ENCODE measurements at places on chromosomes 5 and 9. TPM values are rescaled to one million over a fixed set of nuclear protein-coding genes. Genes with fewer than 3 reads are reported as not detected.

GRCh38 chr9:6887051-6887450 is 129.3 kb downstream of the KDM4C start:
- DNase-seq, result no peak

DNA sequence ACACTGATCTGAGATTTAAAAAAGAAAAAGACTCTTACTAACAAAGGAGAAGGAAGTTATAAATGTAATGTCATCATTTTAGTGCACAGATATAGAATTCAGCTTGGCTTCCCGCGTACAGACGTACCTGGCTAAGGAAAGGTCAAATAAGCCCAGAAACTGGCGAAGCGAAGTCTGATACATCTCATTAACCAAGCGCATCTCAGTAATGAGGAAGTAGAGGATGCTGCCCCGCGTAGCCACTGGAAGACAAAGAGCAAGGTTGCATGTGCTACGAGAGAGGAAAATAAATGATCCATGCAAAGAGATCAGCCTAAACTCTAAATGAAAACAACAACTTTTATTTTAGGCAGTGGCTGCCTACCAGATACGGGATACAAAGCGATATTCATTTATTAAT is 208.8 kb downstream of the DNAH5 start:
- no peak for DNase-seq

DNA sequence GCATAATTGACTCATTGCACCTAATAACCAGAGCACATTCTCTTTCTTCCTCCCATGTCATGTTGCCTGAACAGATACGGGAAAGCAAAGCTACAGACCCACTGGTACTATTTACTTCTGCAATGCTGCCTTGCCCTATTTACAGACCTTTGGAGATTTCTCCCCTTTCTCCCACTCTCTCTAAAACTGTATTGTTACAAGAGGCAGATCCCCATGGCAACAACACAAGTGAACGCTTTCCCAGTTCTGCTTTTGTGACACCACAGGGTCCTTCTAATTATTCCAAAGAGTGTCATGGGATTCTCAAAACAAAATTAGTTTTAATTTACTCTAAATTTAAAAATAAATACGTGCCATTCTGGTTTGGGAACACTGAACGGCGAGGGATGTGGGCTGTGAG is 104.7 kb downstream of the KCTD16 start:
- no peak for DNase-seq

LECT2 gene
- total RNA-seq, result not detected

DNA sequence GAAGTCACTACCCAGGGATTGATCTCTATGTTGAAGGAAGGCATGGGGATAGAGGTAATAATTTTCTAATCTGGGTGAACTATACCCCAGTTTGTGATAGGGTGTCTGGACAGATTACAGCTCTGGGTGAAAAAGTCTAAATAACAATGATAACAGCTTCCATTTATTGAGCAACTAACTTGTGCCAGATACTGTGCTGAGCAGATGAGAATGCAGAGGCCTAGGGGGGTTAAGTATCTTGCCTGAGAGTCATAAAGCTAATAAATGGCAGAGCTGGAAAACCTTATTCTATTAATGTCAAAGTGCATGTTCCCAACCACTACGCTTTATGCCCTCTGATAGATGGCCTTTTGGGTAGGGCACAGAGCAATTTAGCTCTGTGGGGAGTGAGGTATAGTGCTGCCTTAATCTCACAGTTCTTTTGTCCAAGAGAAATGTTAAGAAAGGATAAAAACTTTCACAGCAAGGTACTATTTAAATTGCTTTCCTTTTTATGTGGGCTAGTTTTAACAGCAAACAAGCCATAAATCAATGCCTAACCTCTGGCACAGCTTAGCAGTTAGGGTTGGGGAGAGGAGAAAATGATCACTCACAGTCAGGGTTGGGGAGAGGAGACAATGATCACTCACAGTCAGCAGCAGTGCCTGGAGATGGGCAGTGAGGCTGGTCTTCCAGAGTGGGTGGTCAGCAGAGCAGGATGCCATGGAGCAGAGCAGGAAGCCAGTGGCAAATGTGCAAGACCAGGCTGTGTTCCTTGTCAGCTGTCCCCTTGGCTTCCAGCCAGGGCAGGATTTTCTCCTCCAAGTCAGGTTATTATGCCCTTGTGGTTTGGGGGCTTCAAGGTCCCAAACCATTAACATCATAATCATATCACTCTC is 187.0 kb downstream of the CARTPT start:
- peak; percentile 24 for DNase-seq

LCN1 gene
- not detected for total RNA-seq

PLAC8L1 gene
- total RNA-seq, result not detected

DNA sequence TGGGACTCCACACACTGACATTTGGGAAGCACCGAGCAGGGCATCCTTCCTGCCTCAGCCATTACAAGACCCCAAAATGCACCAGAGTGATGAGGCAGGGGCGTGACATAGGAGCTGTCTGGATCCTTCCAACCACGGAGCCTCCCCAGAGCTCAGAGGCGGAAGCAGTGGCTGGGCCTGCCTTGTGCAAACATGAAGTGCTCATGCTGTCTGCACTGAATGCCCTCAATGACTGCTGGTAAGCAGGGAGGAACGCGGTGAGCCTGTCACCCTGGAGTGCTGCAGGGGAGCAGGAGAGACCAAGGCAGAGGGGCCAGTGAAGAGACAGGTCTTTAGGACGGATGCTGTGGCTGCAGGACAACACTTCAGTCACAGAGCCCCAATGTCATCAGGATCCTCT is 60.2 kb upstream of the HRH2 start:
- DNase-seq, result no peak

SLC36A3 gene
- not detected for total RNA-seq

FBP2 gene
- not detected for total RNA-seq

DNA sequence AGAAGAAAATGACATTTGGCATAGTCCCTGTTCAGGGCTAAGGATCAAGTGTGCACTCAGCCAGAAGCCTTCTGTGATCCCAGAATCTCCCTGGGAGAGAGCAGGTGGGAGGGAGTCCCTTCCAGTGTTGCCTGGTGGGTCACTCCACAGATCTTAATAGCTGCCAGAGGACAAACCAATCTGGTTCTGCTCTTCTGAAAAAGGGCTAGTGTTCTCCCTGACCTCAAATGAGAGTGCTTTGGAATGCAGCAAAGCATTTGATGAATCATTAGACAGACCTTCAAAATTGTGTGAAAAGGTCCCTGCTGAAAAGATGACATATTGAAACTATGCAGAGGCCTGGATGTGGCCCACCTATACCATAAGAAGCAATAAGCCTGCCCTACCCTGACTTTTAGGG is 339.7 kb downstream of the TMEM232 start:
- DNase-seq, result no peak

PCDHA1 gene
- not detected for total RNA-seq

DNA sequence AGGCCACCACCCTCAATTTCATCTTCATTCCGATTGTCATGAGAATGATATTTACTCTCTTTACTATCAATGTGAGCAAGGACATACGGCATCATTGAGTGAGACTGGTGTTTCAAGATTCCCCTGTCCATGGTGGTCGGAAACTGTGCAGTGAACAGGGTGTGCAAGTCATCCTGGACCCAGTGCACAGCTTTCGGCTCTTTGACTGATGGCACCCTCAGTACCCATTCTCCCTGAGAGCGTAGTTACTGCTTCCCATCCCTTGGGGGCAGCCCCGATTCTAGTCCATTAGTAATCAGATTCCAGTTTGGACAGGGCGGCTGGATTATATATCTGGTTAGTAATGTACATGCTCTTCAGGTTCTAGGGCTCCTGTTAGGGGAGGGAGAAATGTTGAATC is 61.7 kb upstream of the SUB1 start:
- DNase-seq, result no peak

ZNF483 gene
- total RNA-seq, result 11.0 TPM

DNA sequence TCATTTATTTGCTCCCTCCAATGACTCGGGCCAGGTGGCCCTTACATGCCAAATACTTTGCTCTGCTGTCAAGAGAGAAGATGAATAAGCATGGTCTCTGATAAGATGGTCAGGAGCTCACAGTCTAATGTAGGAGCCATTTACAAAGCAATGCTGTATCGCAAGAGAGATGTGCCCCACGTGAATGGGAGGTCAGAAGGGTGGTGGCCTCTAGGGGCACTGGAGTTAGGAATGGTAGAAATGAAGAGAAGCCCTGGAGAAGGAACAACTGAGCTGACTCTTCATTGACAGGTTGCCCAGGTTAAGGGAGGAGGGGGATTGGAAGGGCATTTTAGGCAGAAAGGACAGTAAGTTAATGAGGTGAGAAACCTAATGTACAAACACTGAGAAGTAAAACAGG is 286.5 kb downstream of the KCTD16 start:
- DNase-seq, result no peak

GRCh38 chr9:372128-372527 is 157.5 kb downstream of the DOCK8 start:
- DNase-seq, result no peak

AFAP1L1 gene
- total RNA-seq, result 22.8 TPM

GRCh38 chr5:35454011-35454525 is 163.6 kb upstream of the SPEF2 start:
- DNase-seq, result no peak

DNA sequence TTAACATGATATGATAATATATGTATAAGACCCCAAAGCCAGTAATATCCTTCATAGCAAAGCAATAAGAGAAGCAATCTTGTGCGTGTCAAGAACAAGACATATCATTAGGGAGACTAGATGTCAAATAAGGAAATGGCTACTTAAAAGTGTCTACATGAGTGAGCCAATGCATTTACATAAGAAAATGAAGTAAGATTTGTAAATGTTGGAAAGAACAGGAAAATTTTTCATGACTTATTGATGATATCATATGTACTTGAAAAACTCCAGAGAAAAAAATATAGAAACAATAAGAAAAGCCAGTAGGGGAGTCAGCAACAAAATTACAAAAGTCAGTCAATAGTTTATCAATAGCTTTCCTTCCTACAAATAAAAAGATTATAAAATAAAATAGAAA is 13.8 kb upstream of the MCTP1 start:
- DNase-seq, result no peak

CAMK2A gene
- 23.7 TPM for total RNA-seq

GRCh38 chr5:111697215-111697614 is 59.8 kb downstream of the NREP start:
- DNase-seq, result no peak

GRCh38 chr5:11527652-11528349 is 376.4 kb downstream of the CTNND2 start:
- DNase-seq, result no peak

GRCh38 chr5:178155065-178155464 is 1.4 kb upstream of the NHP2 start:
- DNase-seq, result no peak

DNA sequence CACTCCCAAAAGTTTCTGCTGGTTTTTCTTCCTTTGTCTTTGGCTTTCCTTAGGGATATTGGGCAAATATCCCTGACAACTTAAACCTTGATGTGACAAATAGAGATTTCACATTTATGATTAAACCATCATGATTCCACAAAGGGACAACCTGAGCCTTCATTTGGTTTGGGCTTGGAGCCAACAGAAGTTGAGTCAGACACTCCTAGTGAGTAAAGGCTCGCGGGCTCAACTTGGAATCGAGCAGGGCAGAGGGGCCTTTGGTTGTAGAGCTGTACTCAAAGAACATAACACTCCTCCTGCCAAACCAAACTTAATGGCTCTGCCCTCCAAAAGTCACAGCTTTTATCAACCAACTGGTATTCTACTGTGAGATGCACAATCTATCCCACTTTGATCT is 290.2 kb upstream of the MAP3K1 start:
- peak; percentile 46 for DNase-seq

GRCh38 chr5:108720391-108720790 is 27.3 kb upstream of the FER start:
- no peak for DNase-seq

DNA sequence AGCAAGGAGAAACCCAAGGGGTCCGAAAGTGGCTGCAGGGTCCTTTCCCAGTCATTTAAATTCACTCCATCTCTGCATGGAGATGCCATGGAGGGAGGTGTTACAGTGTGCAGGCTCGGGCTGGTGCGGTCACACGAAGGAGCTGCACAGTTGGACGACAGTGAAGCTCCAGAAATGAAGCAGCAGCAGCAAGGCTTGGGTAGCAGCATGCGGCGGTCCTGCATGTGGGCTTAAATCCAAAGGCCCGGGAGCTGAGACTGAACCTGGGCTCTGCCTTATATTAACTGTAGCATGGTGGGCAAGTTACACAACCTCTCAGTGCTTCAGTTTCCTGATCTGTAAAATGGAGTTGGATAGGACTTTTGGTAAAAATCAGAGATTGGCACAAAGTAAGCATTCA is 51.4 kb downstream of the APBA1 start:
- DNase-seq, result no peak

DNA sequence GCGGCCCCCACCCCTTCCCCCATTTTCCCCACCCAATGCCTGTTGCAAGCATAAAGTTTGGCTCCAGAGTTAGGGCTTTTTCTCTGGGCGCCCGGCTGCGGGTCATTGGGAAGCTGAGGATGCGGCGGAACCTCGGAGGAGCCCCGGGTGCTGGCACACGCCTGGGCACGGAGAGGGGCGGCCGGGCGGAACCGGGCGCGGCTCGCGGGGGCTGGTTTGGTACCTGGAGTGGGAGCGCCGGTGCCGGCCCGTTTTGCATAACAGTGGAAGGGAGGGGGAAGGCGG is 1.2 kb downstream of the PPARGC1B start:
- DNase-seq, result no peak

GABRG2 gene
- not detected for total RNA-seq

ZBED3 gene
- total RNA-seq, result 3.5 TPM

LCN12 gene
- 43.2 TPM for total RNA-seq

ENHO gene
- 2.2 TPM for total RNA-seq

GRCh38 chr5:87722286-87722685 is 309.6 kb upstream of the CCNH start:
- no peak for DNase-seq

- no peak for DNase-seq
These were observed 1060.7 kb downstream of the EFNA5 start for GRCh38 chr5:106610041-106610440.

LRRC19 gene
- total RNA-seq, result not detected

DNA sequence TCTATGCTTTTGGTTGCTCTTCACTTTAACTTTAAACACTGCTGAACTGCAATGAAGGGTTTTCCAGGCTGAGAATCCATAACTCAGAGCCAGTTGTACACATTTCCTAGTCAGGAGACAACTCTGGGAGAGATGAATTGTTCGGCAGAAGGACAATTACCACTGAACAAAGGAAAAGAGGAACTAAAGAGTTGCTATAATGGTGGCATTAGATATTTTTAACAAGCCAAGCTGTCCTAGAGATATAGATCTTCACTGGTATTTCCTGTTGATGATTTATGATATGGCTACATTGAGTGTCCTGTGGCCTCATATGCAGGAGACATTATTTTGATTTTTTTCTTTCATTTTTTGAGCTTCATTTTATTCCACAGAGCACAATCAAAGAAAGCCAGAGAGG is 219.1 kb upstream of the PCSK5 start:
- DNase-seq, result no peak

DNA sequence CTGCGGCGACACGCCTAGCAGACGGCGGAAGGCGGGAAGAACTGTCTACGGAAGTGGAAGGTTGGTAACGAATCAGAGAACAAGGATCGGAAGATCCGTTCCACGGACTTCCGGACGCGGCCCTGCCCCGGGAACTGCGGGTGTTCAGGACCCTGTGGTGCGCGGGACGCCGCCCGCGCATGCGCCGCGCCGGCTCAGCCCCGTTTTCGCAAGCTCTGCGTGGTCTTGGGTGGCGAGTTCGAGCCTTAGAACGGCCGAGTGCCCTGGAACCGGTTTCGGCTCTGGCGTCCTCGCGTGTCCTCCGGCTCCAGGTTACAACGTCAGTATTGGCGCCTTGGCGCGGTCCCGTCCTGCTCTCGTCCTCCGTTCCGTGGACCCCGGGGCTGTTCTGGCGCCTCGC is 515 bp upstream of the RNU6ATAC start:
- DNase-seq, result no peak

All from uterus (tissue), 4 donors.